ENCODE measurements at places on chromosomes 3 and 15.

GRCh38 chr3:196471551-196471950 is 32.0 kb downstream of the RNF168 start:
- DNase-seq: no peak

GRCh38 chr3:79467721-79468120 is 300.1 kb downstream of the ROBO1 start:
- no peak for DNase-seq

GRCh38 chr3:192795021-192795420 is 67.7 kb upstream of the FGF12 start:
- no peak for DNase-seq

GRCh38 chr3:13108861-13109260 is 35.6 kb upstream of the IQSEC1 start:
- no peak for DNase-seq

DNA sequence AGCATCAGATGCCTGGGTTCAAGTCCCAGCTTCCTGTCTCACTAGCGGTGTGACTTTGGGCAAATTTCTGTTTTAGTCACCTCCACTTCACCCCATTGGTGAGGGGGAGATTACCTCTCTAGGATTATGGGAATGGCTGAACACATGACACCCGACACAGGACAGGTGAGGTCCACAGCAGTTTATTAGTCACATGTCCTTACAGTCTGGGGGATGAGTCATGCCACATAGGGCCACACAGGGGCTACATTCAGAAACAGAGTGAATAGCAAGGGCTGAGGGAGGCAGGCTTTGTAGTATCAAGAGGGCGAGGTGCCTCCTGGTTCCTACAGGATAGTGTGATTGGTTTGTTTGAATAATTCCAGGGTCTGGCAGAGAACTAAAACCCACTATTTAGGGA is 15.2 kb upstream of the ITGA11 start:
- no peak for DNase-seq

DNA sequence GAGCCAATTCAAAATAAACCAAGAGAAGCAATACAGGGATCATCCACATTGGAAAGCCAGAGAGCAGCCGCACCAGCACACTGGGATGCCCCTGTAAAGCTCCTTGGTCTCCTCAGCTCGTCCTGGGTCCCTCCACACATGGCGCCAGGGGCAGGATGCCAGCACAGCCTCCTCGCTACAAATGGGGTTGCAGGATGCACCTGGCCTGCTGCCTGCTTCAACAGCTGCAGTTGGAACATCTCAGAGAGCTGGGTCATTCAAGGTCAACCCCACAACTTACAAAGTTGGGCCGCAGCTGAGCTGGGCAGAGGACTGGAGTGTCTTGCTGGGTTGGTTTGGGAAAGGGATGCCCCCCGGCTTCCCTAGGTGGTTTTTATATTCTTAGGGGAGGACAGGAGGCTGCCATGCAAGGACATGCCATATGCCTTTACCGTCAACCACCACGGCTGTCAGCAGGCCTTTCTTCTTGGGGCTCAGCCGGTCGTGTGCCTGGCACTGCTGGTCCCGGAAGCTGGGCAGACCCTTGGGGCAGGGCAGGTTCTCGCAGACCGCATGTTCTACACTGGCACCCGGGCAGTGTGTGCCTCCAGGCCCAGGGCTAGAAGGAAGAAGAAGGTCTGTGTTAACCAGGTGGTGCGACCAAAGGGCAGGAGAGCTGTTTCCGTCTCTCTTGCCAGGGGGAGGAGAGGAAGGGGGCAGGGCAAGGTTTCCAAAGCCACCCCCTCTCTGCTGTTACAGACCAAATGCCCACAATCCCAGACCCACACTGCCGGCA is 225.2 kb downstream of the ADAMTS17 start:
- no peak for DNase-seq

DNA sequence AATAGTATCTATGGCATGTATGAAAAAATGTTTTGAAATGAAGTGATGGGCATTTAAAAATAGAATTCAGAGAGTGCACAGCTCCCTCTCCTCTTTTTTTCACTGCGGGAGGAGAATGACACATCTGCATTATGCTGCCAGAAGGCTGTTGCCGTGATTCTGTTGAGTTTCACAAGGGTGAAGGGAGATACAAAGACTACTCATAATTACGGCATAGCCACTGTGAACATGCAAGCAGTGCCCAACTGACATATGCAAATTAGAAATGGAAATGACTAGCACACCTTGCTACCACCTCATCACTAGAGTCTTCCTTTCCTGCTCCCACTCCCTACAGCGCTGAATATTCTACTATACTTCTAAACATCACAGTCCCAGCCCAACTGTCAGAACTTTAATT is 20.1 kb downstream of the IFT57 start:
- no peak for DNase-seq

DNA sequence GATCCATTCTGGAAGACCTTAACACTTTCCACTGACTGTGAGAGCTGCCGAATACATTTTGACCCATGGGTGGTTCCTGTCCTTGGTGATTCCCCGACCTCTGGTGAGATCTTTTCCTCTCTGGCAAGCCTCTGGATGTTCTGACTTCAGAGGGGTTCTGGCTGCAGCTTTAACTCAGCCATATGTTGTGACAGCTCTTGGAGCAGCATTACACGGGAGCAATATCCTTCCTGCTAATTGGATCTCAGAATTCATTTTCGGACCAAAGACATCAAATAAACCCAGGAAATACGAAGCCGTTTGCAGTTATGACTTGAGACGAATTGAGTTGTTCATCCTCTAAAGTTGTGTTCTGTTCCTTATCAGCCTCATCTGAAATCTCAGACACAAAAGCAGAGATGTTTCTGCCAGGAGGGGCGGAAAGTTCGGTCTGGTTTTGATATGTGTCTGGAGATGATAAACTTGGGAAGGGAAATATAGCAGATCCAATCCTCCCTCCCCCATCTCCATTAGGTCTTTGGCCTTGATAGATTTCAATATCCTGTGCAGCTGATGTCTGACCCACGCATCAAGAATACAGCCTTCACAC is 10.0 kb downstream of the TMEM158 start:
- DNase-seq: no peak

GRCh38 chr3:121165397-121165837 is 257.4 kb downstream of the STXBP5L start:
- DNase-seq: no peak

GRCh38 chr3:47296562-47297302 is 14.0 kb downstream of the KLHL18 start:
- no peak for DNase-seq

DNA sequence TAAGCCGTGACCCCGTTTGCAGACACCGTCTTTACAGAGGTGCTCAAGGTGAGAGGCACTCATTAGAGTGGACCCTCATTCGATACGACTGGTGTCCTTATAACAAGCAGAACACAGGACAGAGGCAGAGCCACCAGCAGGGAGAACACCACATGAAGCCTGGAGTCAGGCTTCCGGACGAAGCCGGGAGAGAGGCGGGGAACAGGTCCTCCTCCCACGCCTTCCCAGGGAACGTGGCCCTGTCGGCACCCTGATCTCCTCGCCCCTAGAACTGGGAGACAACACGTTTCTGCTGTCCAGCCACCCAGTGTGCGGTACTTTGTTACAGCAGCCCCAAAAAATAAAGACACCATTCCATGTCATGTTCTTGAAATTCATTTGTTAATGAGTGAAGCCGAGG is 33.6 kb downstream of the ZDHHC19 start:
- no peak for DNase-seq

GRCh38 chr3:68089572-68090011 is 435.2 kb upstream of the SUCLG2 start:
- DNase-seq: no peak

- no peak for DNase-seq
These were observed 62.5 kb downstream of the CBLB start for GRCh38 chr3:105806359-105806758.

GRCh38 chr3:113136071-113136470 is 75.3 kb upstream of the BOC start:
- DNase-seq: no peak

- no peak for DNase-seq
These were observed 298.8 kb upstream of the CTDSPL start for GRCh38 chr3:37562876-37563275.

DNA sequence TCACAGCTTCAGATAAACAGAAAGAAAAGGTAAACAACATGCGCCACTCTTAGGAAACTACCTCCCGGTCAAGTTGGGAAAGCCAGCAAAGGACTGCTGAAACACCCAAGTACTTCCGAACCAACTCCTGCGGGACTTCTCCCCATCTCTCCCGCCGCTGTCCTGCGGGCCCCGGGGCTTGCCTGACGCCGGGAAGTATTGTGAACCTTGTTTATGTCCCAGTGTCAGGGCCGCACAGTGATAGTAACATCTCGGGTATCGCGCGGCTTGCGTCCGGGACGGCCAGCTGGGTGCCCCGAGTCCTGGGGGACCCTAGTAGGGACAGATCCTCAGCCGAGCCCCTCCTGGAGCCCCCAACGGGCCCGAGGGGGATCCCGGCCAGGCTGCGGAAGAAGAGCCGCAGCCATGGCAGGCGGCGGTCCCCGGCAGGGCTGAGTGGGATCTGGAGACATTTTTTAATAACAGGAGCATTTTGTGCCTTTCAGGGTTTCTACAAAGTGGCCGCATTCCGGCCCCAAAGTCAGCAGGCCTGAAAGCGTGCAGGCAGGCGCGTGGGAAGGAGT is 756 bp downstream of the CLPX start:
- DNase-seq: peak; percentile 6

DNA sequence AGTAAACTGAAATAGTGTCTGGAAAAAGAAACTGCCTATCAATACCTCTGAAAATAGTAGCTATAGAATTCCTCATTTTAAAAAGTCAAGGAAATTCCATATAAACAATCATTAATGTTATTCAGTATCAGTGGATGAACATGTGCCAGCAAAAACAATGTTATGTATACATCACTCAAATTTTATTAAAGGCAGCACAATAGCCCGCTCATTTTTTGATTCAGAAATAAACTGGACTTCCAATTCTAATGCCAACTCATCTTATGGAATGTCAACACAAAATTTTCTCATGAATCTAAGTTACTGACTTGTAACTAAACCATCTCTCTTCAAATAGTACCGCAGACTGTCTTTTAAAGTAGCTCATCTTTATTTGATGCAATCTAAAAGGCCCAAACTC is 19.0 kb downstream of the THBS1 start:
- no peak for DNase-seq

DNA sequence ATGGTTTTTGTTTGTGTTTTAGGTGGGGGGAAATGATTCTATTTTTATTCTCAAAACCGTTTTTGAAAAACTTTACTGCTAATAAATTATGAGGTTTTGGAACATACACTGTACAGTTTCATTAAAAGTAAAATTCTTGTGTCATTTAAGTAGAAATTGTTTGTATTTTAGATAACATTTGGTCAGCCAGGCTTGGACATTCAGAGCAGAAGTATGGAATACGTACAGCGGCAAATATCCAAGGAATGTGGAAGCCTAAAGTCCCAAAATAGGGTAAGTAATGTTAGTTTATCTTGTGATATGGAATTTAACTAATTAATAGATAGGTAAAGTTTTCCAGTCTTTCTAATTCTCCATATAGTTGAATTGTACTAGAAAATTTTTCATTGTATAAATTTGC is 96.6 kb downstream of the SPRED1 start:
- DNase-seq: no peak

DNA sequence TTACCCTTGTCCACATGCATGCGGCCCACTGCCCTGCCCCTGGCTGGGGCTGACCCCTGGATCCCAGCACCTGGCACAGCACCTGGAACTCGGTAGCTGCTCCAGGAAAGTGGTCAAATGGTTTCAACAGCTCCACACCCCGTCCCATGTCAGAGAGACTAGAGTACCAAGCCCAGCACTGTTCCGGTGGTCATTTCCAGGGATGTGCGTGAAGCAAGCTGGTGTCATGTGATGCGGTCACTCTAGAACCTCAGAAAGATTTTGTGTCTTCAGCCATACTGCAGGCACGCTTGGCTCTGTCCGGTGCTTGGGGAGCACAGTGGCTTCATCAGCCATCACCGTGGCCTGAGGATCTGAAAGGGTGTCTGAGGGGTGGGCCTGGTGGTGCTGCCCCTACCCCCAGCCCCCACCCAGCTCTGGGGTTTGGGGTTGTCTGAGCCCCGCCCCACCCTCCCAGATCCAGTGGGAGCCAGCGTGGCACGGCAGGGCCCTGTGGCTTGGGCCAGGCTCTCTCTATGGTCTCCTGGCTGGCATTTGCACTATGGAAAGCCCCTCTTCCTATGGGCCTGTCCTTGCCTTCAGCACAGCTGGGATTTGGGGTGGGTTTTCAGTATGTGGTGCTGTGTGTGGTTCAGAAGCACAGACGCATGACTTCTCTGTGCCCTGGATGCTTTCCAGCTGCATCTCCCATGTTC is 15.3 kb downstream of the APBA2 start:
- no peak for DNase-seq

GRCh38 chr15:100508641-100509300 is 20.0 kb downstream of the CERS3 start:
- no peak for DNase-seq

DNA sequence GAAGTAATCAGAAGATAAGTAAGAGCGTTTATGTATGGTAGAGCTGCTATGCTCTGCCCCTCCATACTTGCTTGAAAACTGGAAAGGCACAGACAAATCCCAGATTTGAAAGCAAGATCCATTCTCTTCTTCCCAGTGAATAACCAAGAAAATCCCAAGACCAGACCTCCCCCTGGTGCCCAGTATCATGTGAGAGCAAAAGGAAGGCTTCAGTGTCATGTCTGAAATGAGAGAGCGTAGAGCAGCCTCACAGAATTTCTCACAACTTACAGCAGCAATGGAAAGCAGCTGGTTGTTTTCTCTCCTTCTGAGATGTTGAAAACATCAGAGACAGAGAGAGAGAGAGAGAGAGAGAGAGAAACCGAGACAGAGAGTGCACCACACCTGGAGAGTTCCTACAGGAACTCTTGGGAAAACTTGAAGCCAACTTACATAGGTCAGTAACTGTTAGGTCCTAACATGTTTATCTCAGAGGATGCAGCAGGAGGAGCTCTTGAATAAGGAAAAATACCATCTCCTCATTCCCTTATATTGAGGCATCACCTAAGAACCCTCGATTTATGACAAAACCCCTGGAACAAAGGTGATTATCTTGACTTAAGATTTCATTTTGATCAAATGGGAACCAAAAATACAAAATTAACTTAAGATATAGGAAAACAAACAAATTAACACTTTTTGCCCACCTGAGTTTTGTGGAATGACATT is 273.3 kb downstream of the NSUN3 start:
- DNase-seq: no peak

DNA sequence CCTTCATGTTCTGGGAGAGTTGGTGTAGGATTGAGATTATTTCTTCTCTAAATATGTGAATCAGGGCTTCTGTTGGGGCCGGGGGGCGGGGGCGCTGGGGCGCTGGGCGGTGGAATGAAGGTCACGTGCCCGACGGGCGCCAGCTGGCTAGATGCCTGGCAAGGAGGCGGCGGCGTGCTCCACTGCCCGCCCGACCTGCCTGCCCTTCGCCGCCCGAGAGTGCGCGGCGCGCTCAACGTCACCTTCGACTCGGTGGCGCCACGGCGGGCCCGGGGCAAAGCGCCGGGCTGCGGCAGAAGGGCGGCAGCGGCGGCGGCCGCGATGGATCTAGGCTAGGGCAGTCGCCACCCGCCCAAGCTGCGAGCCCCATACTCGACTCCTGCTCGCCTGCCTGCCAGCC is 47.0 kb upstream of the LHFPL4 start:
- peak; percentile 13 for DNase-seq

Measured in activated CD4-positive, alpha-beta T cell treated with anti-CD3 and anti-CD28 coated beads for 24 hours (primary cell).